ENCODE measurements at places on chromosomes 11 and 22.
A peak's percentile ranks its signal among the peaks of the same experiment; 100 is the strongest.

DNA sequence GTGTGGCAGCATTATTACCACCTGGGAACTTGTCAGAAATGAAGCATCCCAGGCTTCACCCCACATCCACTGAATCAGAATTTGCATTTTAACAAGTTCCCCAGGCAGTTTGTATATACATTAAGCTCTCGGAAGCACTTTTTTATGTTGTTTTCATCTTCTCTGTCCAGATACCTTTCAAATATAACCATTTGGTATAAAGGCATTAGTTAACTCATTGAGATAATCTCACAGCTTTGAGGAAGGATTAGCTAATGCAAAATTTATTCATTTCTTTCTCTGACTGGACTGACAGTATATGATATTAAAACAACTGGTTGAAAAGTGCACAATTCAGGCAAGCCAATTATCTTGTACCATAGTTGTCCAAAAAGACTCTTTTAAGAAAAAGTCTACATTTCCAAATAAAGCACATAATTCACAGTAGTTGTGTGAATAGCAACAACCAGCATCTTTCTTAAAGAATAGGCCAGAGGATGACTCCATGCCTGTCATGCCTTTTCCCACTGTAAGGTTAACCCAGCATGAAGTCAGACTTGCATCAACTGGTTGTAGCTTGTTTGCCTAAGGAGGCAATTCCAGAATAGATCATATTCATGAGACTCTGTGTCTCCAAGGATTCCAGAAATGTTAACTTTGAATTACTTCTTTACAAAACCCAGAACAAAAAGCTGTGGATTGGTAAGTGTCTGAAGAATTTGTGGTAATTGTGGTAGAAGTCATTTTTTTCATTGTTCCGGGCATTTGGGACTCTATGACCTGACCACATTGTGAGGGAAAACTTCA lies 254.3 kb upstream of the SESN3 start:
- DNase-seq, result no peak

DNA sequence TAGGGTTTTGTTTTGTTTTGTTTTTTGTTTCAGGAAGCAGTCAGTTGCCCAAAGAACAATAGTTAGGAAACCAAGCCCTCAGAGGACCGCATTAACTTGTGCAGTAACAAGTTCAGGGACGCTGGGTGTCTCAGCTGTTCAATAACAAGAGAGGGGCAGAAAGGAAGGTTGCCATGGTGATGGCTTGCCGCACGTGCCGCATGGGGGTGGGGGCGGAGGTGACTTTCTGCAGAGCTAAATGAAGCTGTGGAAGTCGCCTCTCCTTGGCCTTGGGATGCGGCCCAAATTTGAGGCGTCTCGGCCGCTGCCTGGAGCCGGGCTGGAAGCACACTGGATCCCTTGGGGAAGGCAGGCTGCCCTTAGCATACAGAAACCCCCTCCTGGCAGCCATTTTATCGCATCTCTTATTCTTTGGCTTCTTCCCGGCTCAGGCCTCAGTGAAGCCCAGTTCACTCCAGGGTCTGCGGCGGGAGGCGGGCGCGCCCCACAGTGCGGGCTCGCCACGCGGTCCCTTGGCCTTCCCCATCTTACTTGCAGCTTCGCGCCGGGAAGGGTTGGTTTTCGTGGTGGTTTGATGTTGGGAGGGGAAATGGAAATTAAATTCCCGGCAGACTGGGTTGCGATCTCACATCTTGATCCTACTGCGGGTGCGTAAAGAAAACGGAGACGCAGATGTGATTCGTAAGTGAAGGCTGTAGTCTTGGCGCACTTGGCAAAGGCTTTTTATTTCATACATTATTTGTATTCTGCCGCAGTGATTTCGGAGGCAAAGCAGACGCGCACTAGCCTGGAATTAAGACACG lies 94.3 kb downstream of the SLC17A6 start:
- DNase-seq, result no peak

DNA sequence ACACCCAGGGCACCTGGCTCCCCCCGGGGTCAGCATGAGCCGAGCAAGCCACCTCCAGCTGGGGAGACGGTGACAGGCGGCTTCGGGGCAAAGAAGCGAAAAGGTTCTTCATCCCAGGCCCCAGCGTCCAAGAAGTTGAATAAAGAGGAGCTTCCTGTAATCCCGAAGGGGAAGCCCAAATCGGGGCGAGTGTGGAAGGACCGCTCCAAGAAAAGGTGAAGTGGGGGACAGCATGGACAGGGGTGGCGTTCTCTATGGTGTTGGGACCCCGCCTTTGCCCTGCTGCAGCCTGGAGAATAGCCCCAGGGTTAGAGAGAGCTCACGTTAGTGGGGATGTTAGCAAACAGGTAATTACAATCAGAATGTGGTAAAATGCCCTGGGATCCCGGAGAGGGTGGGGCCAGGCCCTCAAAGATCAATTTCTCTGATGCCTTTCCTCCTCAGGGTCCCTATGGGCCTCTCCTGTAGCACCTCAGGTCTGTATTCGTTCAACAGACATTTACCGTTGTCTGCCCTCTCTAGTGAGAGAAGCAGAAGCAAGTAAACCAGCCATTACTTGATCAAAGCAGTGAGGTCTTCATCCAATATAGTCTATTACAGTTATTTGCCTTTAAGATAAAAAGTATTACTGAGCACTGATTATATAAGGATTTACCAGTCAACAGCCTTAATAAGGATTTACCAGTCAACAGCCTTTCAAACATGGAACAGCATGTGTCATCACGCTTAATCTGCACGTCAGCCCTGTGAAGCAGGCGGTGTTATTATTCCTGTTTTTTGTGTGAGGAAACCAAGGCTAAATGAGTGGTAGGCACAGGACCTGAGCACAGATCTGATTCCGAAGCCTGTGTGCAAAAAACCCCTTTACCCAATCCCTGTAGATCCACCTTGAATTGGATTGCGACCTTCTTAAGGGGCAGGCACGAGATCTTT lies 1.0 kb downstream of the CCDC86 start:
- peak; percentile 20 for DNase-seq

DNA sequence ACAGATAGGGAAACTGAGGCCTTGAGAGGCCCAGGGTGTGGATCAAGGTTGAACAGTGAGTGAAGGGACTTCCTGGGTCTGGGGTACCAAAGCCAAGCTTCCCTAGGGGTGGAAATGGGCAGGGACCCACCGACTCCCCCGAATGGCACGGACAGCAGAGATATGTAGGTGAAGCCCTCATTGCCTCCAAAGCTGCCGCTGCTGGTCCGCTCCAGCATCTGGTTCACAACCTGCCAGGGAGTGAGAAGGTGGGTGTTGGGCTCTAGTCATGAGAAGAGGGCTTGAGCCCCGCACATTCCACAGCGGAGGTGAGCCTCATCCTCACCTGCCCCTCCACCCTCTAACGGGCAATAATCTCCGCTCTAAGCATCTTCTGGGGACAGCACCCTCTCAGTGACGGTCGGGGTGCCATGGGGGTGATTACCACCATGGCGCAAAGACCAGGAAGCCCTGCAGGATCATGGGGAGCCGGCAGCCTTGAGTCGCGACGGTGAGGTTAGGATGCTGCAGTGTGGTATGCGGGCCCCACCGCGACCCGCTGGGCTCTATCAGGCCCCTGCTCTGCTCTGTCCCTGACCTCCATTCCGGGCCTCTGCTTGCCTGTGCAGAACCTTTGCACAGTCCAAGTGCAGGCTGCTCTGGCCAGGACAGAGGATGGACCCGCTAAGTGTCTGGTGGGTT lies 10.8 kb downstream of the ALDH3B2 start:
- no peak for DNase-seq

- DNase-seq, result no peak
Observed at GRCh38 chr11:116989184-116989583, 109.0 kb downstream of the SIK3 start.

DNA sequence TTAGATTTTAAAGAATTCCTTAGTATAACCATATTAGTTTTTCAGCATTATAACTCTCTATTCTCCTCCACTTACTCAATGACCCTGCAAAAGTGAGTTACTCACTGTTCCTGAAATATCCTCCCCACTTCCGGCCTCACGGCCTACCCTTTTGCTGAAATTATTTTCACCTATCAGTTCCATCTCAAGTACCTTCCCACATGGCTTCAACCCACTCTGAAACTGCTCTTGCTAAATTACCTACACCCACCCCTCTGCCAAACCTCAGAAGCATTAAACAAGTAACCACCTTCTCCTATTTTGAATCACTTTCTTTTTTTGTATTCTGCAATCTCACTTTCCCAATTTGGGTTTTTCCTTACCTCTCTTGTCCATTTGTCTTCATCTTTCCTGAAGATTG lies 37.7 kb downstream of the OR5P2 start:
- no peak for DNase-seq

DNA sequence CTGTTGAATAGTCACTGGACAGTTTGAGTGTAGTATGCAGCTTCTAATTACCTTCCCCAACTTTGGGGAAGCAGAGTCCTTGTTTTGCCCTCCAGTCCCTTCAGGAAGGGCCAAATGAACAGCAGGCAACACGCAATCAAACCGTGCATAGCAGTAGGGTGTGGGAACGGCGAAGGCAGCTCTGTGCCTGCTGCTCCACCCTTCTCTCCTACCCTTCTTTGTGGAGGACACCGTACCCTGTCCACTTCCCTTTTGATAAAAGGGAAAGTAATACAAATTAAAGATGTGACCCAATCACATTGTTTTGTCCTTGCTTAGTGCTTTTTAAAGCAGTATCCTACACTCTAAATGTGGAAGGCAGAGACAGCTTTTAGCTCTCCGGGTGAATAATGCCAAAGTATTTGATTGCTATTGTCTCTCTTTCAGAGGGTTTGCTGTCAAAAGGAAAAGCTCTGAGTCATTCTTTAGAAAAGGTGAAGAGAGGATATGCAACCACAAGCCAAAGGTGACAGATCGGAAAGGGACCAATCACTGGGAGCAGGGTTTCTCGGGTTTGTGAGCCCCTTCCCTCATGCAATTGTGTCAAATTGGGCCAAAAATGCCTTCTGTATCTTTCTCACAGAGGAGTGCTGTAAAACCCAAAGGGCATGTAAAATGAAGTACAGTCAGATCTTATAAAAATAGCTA lies 407.3 kb upstream of the CCDC90B start:
- no peak for DNase-seq

- peak; percentile 9 for DNase-seq
Observed at GRCh38 chr11:6654281-6655019, 1.2 kb downstream of the DCHS1 start.

GRCh38 chr11:76471382-76471781 lies 26.6 kb downstream of the EMSY start:
- no peak for DNase-seq

GRCh38 chr11:69126286-69126685 lies 29.4 kb upstream of the SMIM38 start:
- DNase-seq, result no peak

- no peak for DNase-seq
Observed at GRCh38 chr11:4041731-4042391, 52.7 kb upstream of the RRM1 start.

DNA sequence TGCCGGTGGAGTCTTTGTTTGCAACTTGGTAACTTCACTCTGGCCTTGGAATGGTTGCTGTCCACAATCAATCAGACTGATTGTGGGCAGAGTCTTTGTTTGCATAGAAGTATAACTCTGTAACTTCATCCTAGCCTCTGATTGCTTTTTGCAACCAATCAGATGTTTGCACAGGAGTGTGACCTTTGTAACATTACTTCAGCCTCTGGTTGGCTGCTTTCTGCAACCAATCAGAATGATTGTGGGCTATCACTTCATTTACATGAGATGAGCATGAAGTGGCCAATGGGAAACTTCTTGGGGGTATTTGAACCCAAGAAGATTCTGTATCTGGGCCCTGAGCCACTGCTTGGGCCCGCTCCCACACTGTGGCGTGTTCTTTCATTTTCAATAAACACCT lies 79.6 kb upstream of the CLDN5 start:
- no peak for DNase-seq

DNA sequence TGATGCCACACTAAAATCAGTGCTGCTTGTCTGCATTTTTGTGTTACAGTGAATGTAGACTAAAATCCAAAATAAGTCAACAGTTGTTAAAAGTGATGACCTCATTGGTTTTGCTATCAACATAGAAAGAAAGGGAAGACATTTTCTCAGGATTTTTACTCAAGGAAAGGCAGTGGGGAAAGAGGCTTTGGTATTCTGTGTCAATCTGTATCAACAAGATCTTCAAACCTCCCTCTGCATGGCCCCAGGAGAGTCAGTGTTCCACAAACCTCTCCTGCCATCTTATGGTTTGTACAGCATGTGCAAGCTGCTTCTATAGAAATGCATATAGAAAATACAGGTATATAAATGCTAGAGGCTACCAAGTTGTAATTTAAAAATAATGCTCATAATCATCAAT lies 13.8 kb upstream of the OR51M1 start:
- DNase-seq, result no peak

- DNase-seq, result no peak
Observed at GRCh38 chr22:37569009-37569920, 9.0 kb downstream of the CDC42EP1 start.

DNA sequence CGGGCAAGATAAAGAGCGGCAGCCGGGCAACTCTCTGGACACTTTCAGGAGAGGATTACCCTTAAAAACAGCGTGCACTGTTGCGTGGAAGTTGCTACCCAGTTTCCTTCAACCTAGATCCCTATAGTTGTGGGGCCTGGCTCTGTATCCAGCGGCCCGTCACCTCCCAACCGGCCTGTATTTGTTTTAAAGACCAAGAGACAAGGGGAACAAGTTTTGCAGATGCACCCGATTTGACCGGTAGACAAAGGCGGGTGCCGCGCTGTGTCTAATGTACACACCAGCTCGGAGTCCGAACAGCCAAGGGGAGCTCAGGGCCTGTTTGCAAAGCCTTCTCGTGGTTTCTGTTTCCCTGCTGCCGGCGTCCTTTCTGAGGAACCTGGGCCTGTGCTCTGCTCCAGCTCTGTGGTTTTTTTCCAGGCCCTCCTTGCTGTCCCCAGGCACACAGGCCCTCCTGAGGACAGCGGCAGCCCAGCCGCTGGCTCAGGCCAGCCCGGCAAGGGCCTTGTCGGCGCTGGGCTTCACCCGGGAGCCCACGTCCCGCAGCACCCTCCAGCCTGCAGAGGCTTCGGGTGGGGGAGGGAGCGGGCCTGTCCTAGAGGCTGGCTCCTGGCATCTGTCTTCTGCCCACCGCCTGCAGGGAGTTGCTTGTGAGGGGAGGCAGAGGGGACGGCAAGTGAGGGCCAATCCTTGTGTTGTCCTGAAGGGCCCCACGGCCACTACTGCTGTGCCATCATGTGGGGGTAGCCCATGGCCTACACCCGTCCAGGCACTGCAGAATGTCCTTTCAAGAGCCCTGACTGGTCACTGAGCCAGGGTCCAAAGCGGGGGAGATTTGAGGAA lies 1.4 kb downstream of the TBX1 start:
- no peak for DNase-seq

DNA sequence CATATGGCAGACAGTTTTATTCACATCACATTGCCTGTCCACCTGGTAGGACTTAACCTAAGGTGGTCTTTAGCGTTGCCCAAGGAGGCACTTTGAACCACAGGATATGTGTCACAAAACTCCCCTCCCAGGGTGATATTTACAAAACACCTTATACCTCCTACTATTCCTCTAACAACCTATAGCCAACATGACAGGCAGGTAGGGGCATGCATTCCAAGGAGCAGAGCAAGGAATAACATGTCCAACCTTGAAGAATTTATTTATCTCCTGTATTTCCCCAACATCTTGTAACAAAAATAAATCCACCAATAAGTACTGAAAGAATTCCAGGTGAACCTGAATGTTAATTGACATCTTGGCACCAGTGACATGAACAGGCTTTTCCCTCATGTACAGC lies 60.5 kb downstream of the SVIP start:
- DNase-seq, result no peak

- DNase-seq, result no peak
Observed at GRCh38 chr11:82992223-82992622, 79.5 kb downstream of the RAB30 start.

GRCh38 chr11:32056438-32056837 lies 34.4 kb upstream of the RCN1 start:
- no peak for DNase-seq

All from inflammatory macrophage (primary cell).